ENCODE measurements at places on chromosomes 7 and 10.

- DNase-seq: no peak
These were observed 1.2 kb downstream of the UPP1 start for GRCh38 chr7:48090095-48090805.

- no peak for DNase-seq
These were observed 398.8 kb downstream of the TFEC start for GRCh38 chr7:115631782-115632181.

- no peak for DNase-seq
These were observed 225.0 kb downstream of the CALN1 start for GRCh38 chr7:72187179-72187578.

GRCh38 chr10:96740579-96741281, 20.4 kb upstream of the PIK3AP1 start:
- DNase-seq: no peak

GRCh38 chr10:12056748-12057147, 12.0 kb upstream of the DHTKD1 start:
- DNase-seq: no peak

GRCh38 chr10:60340973-60341372, 48.7 kb downstream of the ANK3 start:
- DNase-seq: no peak

DNA sequence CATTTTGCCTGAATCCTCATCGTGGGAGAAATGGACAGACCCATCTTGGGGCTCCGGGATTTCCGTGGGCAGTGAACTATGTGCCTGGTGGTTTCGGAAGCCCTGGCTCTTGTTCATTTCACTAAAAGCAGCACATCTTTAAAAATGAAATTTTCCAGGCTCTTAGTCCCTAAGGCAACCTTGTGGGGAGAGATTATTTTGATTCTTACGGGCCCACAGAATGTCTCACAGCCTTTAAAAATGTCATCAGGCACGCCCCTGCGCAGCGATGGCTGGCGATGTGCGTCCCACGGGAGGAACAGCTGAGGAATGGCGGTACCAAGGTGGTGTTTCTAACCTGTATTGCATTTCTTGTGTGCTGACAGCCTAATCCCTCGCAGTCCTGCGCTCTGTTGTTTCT, 189.7 kb downstream of the CCDC3 start:
- DNase-seq: no peak

GRCh38 chr10:101405001-101405400, 51.0 kb downstream of the BTRC start:
- DNase-seq: no peak

Data from CD4-positive, alpha-beta T cell treated with Interleukin-10 for 1 hour (primary cell).